ENCODE measurements at places on chromosomes 16 and 17. TPM values are rescaled to one million over a fixed set of nuclear protein-coding genes. Genes with fewer than 3 reads are reported as not detected.

Gene HOXB8
- 139 TPM for total RNA-seq

DNA sequence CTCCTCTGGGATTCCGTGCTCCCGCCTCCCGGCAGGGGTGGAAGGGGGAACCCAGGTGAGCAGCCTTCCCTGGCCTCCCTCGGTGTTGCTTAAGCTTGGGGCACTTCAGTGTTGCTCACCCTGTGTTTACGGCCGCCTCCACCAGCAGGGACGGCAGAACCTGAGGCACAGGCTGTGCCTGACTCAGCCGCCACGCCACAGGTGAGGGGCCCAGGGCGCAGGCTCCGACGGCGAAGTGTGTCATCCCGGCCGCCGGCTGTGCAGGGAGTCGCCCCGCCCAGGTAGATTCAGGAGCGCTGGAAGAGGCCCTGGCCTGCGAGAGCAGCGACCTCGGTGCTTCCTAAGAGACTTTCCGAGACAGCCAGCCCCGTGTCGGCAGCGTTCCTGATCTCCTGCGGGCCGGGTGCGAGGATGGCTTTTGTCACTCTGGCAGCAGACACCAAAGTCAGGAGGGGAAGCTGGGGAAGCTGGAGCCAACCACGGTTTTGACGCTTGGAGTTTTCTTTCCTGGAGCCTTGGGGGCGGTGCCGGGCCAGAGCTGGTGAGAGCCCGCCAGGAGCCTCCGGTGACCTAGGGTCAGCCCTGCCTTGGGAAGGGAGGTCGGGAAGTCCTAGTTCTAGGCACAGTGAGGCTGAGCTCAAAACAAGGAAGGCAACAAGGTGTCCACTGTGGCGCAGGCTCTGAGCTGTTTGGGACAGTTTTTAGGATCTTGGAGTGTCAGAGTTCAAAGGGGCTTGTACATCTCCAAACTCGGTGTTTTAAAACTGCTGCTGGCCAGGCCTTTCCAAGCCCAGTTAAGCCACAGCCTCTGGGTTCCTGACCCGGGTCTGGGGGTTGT is 2.1 kb downstream of the GSE1 start:
- no peak for ATAC-seq

GRCh38 chr17:7636163-7636562 is 6.2 kb downstream of the SHBG start:
- ATAC-seq = no peak

- ATAC-seq = no peak
These were observed 15.6 kb downstream of the QPRT start for GRCh38 chr16:29694384-29695195.

DNA sequence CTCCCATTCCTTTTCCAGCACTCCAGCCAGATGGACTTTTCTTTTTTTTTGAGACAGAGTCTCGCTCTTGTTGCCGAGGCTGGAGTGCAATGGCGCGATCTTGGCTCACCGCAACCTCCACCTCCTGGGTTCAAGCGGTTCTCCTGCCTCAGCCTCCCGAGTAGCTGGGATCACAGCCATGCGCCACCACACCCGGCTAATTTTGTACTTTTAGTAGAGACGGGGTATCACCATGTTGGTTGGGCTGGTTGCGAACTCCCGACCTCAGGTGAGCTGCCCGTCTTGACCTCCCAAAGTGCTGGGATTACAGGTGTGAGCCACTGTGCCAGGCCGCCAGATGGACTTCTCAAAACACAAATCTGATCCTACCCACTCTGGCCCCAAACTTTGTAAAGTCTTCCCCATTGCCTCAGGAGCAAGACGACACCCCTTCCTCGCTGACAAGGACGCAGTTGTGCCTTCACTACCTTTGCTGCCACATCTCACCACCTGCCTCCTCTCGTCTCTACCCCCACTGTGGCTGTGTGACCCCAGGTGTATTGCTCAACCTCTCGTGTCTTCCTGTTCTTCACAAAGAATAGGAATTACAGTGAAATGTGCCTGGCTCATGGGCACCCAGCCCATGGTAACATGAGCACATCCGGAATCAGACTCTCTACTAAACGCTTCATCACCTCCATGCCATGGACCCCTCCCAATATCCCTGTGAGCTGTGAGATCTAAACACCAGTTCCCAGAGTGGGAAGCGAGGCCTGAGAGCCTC is 3.7 kb upstream of the BANP start:
- ATAC-seq = no peak

GRCh38 chr17:19533718-19534561 is at the start of gene SLC47A1:
Gene SLC47A1 (plus strand): TSS chr17:19533854. CDS start chr17:19533940, 86 bp downstream.
- peak; percentile 78 for ATAC-seq

GRCh38 chr16:47888142-47888541 is 267.7 kb downstream of the ABCC12 start:
- ATAC-seq = no peak

Measured in motor neuron (in vitro differentiated cells).